ENCODE measurements at places on chromosomes 7 and 10.

DNA sequence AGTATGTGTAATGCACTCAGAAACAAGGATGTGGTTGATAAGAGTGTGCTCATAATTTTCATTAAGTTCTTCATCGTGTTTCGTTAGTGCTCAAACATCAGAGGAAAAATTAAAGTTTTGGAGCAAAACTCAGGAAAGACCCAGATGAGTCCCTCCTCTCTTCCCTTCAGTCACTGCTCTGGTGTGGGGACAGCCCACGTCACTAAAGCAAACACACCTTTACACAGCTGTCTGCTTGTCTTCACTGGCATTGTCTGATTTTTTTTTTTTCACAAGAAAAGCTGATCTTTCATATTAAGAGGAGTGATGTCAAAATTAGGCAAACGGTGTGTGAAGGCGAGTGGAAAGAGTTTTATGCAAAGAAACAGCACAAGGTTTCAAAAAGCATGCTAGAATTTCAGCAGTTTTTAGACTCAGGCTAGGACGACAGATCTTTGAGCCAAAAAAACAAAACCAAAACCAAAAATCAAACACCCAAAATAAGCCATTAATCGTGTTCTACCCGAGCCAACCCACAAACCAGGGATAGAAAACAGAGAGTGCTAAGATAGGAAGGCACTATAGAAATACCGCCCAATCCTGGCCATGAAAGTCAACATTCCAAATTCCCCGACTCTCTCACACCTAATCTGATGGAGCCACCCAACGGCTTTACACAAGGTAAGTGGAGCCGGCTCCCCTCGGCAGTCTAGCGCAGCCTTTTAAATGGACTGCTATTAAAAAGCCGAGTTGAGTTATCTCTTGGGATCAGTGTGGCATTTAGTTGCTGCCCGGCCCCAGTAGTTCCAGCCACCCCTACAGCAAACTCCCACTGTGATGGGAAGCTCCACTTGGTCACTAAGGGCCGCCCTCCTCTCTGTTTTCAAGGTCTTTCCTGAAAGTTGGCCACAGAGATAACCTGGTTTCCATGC, 27.9 kb upstream of the GATA3 start:
- no peak for DNase-seq

- DNase-seq = no peak
Observed at GRCh38 chr7:103637726-103638125, 191.7 kb upstream of the SLC26A5 start.

DNA sequence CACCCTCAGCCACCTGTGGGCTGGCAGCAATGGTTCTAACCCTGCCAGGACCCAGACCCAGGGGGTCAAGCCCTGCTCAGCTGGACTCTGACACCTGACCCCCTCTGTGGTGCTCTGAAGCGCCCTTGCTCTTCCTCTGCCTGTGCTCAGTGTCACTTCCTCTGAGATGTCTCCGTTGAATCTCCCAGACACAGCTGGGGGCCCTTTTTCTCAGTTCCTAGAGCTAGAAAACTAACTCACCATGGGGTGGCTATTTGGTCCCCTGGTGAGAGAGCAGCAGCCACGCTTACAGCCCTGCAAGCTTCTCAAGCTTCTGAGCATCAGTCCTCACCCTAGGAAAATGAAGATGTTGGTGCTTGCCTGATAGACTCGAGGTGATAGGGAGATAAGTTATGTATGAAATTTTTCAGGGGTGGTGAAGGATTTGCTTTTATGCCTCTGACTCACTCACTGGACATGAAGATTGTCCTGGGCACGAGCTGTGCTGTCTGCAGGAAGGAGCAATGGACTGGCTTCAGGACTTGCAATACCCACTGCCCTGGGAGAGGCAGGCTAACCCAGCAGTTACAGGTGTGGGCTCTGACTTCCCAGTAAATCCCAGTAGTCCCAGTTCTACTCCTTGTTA, 29.6 kb downstream of the COL13A1 start:
- DNase-seq = no peak

GRCh38 chr7:32865448-32866030, 26.0 kb downstream of the KBTBD2 start:
- no peak for DNase-seq
